ENCODE measurements at places on chromosomes 2 and 18.

GRCh38 chr2:128457006-128457604 is 138.4 kb upstream of the HS6ST1 start:
- DNase-seq: no peak

- DNase-seq: no peak
Measured at GRCh38 chr2:55155764-55156281, 76.3 kb downstream of the CLHC1 start.

- DNase-seq: no peak
Measured at GRCh38 chr2:70833246-70833645, 2.4 kb downstream of the CD207 start.

DNA sequence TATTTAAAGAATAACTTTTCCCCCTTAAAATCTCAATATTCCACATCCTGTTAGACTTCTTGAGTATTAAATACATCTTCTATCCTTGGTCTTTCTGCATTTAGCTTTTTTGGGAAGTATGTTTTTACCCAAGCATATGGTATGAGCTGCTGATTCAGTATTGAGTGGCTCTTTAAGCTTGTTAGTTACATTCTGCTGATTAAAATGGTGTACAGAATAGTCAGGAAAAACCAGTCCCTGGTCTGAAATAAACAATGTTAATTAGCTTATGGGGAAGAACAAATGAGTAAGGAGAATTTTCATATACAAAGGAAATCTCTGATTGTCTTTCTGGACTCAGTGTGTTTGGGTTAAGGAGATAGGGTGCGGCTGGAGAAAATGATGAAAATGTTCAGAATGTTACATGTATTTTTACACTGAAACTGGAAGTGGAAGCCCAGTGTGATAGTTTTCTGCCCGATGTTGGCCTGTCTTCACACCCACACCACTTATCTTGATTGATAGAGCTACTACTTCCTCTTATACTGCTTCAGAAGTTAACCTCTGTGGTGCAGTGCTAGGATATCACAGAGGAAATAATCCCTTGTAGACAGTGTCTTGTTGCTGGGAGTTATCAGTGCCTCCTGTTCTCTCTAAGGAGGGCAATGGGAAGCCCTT is 84.0 kb downstream of the MSH2 start:
- DNase-seq: no peak

- no peak for DNase-seq
Measured at GRCh38 chr18:47601581-47602272, 328.7 kb downstream of the SMAD2 start.

Measured in COR-L47 (cell line).